ENCODE measurements at places on chromosomes 1 and 21. TPM values are rescaled to one million over a fixed set of nuclear protein-coding genes. Genes with fewer than 3 reads are reported as not detected.

Gene XCL2
- total RNA-seq = not detected

Gene TTC24
- not detected for total RNA-seq

Gene SIK1
- total RNA-seq = 3.9 TPM

Gene SAMSN1
- 3.2 TPM for total RNA-seq

Gene CRYBG2
- not detected for total RNA-seq

Gene CLIC6
- 5.1 TPM for total RNA-seq

Gene TMPRSS2
- total RNA-seq = not detected

Gene KIAA1614
- total RNA-seq = 11.0 TPM

Gene DMRTA2
- not detected for total RNA-seq

Gene ICOSLG
- 1.1 TPM for total RNA-seq

Gene DFFA
- 17.6 TPM for total RNA-seq

Gene C1orf141
- not detected for total RNA-seq

Gene TMCC2
- 8.5 TPM for total RNA-seq

Gene OR6N1
- not detected for total RNA-seq

Gene GPR37L1
- 0.07 TPM for total RNA-seq

Gene NR5A2
- total RNA-seq = 0.44 TPM

Gene PFDN2
- 39.9 TPM for total RNA-seq

Gene TMEM200B
- total RNA-seq = 1.7 TPM

Gene EXO1
- not detected for total RNA-seq

Gene SPATA1
- 1.5 TPM for total RNA-seq

Gene ZFYVE9
- total RNA-seq = 15.8 TPM

Gene ETV3L
- total RNA-seq = not detected

Gene TMEM240
- 1.4 TPM for total RNA-seq

Gene ROR1
- total RNA-seq = 12.9 TPM

Gene LCE2C
- total RNA-seq = not detected

Gene AK4
- total RNA-seq = 80.9 TPM

Gene CLIC4
- total RNA-seq = 236 TPM

Gene ANGPTL7
- 4.8 TPM for total RNA-seq
